ENCODE measurements at places on chromosomes 6 and 20.

DNA sequence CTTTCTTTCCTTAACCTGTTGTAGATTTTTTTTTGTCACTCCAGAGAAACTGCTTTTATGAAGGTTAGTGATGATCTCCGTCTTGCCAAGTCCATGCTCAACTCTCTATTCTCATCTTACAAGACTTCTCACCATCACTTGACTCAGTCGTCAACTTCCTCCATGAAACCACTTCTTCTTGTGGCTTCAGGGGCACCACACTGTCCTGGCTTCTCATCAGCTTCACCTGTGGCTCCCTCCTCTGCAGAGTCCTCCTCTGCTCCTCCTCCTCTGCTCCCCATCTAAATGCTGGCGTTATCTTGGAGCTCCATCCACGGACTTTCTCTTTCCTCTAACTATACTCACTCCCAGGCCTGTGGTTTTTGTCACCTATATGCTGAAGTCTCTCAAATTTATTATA is 187.5 kb downstream of the BACH2 start:
- DNase-seq: no peak

GRCh38 chr6:115363379-115363778 is 697.3 kb downstream of the FRK start:
- no peak for DNase-seq

- no peak for DNase-seq
Measured at GRCh38 chr6:140571145-140571544, 1196.7 kb upstream of the CITED2 start.

DNA sequence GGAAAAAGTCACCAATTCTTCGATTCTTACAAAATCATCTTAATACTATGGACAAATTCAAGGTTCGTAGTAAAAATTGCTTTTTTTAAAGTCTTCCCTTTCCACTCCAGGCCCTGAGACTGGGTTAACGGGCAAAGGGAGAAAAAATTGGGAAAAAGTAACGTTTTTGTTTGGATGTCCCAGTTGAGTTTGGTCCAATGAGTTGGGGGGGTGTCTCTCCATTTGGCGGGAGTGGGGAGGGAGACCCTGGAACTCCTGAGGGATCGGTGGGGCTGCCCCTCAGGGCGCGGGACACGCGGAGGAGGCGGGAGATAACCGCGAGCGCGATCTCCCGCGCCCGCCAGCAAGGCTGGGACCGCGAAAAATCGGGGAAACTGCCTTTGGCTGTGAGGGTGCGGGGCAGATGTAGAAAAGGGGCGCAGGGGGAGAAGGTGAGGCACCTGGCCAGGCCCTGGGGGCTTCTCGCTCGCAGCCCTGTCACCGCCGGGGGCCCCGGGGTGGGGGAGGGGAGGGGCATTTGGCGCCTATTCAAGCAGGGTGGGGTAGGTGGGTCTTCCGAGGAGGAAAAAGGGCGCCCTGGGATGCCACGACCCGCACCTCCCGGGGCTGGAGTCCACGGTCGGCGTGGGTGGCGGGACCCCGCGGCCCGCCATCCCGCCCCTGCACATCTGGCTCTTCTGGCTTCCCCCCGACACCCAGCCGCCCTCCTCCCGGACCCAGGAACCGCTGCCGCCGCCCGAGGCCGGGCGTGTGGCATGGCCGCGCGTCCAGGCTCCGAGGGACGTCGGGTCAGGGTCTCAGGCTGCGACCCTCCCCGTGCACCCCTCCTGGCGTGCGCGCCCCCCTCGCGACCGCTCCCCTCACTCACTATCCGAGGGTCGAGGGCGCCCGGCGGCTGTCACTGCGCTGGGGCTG is 595 bp downstream of the FBXO5 start:
- peak; percentile 48 for DNase-seq

- DNase-seq: no peak
Measured at GRCh38 chr6:139373928-139374356, 506 bp downstream of the CITED2 start.

DNA sequence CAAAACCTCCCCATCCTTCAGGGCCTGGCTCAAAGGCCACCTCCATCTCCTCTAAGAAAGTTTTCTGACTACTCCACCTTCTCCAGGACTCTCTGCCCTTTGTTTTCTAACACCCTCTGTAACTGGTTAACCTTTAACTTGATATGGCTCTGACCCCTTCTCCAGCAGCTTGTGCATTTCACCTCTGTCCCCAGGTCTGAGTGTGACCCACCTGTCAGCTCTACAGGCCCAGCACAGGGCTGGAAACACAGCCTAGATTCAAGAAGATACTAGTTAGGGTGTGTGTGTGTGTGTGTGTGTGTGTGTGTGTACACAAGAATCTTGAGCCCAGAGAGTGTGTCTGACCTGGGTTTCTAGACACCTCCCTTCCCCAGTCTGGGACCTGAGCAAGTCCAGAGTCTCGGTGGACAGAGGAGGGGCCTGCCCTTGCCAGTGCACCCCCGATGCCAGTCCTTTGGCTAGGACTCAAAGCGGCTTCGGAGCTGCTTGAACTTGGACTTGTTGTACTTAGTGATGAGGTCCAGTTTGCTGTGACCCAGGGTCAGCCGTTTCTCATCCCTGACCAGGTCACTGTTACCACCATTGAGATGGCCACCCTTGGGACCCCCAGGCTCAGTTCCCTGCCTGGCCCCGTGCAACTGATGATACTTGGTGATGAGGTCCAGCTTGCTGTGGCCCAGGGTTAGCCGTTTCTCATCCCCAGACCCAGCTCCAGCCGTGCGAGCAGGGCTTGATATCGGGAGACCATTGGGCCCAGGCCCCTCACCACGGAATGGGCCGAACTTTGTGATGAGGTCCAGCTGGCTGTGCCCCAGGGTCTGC is 1.7 kb upstream of the EIF6 start:
- DNase-seq: no peak

- DNase-seq: no peak
Measured at GRCh38 chr6:91718198-91718597, 1131.3 kb upstream of the MAP3K7 start.

GRCh38 chr6:35293681-35294080 is 3.9 kb upstream of the DEF6 start:
- DNase-seq: no peak

GRCh38 chr6:259316-259715 is 33.0 kb upstream of the DUSP22 start:
- DNase-seq: no peak

DNA sequence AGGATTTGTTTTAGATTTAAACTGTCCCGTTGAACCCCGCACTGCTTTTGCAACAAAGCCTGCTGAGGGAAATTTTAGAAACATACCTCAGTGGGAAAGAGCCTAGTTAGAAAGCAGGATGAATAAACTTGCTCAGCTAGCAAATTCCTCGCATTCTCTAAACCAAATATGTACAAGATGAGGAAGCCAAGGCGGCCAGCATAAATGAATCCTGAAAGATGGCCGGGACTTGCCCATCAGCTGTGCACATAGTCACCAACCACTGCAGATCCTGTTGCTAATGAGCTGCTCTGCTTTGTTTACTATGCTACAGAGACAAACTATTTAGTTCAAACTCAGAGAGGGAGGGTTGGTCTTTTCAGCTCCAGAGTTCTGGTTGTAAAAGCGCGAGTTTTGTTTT is 49.0 kb downstream of the TMEM170B start:
- DNase-seq: no peak

DNA sequence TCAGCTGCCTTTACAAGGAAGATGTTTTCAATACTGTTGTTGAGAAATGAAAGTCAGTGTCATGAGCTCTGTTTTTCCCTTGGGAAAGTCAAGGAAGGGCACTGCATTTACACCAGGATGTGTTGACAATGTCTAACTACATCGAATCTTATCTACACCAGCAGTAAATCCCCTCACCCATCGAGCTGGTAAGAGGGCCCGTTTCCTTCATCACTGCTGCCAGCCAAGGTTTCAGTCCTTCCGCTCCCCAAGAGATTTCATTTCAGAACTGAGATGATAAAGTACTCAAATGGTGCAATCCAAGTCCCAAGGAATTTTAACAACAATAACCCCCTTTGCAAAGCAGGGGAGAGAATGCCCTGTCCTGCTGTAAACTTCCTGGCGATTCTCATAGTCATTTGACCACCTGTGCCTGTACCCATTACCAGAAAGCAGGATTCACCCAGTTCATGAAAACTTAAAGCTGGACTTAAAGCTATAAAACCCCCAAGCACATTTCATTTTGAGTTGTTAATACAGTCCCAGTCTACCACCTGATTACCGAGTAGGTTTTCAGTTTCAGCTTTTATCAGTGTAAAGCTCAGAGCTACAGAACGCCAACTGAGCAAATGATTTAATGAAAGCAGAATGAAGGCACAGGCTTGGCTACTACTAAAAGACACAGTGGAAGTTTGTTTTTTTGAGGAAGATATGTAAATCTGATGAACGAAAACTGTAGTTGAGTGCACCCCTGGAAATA is 122.5 kb upstream of the TAB2 start:
- DNase-seq: no peak

- DNase-seq: peak; percentile 88
Measured at GRCh38 chr6:31356946-31357466, at the start of gene HLA-B. HLA-B (minus strand) TSS chr6:31357179; CDS start chr6:31357158, 21 bp downstream.

DNA sequence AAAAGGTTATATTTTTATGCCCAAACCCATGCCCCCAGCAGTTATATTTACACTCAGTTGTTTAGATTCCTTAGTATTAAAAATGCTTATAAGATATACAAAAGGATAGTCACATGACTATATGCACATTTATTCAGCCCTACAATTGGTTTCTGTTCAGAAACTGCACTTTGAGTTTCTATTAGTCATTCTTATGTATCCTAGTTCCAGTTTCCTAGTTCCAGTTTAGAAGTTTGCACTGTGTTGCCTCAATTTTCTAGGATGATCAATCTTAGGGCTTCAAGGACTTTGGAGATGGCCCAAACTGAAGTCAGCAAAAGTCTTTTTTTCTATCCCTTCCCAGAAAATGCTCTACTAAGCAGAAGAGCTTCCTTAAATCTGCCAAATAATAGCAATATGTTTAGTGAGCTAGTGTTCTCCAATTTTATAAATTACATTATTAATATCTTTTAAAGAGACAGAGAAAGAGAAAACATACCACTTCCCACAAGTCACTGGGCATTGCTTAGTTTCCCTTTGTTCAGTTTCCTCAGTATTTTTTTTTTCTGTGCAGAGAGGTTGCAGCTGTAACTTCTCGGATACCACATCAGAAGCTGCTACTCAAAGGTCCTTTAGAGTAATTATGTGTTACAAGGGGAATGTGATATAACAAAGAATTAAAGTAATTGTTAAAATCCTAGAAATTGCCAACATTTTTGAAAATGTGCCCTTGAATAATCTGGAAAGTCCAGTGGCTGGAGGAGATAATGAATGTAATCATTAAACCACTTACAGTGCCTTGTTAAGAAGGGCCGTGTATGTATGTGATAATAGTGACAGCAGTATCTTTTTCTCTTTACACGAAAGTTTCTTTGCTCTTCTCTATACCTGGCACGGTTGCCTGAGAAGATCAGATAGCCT is 138.8 kb downstream of the KHDRBS2 start:
- DNase-seq: no peak

GRCh38 chr6:15420959-15421438 is 175.1 kb downstream of the JARID2 start:
- DNase-seq: no peak

DNA sequence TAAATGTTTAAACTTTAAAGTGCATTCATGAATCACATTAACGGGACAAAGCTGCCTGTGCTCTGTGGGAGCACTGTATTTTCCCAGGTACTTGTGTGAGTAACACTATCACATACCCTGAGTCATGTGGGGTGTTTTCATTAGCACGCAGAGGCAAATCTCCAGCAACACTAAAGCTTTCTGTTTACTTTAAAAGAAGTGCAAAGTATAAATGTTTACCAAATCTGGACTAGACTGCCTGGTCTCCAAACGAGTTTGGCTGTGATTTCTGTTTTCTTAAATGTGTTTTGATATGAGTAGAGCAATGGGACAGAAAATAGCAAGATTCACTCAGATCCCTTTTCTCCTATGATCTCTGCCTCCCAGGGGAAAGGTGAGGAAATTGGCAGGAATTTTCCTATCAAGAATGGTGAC is 28.8 kb upstream of the RIPPLY2 start:
- DNase-seq: no peak

GRCh38 chr6:2216794-2217383 is 28.5 kb downstream of the GMDS start:
- DNase-seq: no peak

DNA sequence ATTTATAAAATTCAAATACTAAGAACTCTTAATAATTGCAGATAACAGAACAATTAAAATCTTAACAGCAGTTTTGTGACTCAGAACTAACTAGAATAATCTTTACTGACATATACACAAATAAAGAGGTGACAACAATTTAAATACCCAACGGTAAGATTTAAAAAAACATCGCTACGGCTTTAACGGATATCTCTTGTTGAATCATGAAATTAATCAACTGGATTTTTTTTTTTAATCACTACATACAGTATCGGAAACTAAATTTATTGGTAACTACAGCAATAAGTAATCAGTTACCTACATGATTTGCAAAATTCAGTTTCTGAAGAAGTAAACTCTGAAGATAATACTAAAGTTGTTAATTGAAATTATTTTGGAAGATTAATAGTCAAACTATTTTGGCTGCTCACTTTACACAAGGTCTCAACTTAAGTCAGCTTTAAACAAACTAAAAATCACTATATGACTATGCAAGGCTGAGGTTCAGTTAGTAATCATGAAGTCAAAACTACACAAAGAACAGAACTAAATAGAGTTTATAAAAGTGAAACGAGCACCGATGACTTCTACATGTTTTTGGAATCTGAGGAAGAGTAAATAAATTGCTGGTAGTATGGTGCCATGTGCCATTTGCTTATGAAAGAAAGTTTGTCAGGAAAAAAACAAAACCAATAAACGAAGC is 128.8 kb downstream of the HUS1B start:
- DNase-seq: no peak

- no peak for DNase-seq
Measured at GRCh38 chr20:60055740-60056139, 97.5 kb downstream of the CDH26 start.

- DNase-seq: no peak
Measured at GRCh38 chr6:96626759-96627364, 63.9 kb downstream of the FHL5 start.

DNA sequence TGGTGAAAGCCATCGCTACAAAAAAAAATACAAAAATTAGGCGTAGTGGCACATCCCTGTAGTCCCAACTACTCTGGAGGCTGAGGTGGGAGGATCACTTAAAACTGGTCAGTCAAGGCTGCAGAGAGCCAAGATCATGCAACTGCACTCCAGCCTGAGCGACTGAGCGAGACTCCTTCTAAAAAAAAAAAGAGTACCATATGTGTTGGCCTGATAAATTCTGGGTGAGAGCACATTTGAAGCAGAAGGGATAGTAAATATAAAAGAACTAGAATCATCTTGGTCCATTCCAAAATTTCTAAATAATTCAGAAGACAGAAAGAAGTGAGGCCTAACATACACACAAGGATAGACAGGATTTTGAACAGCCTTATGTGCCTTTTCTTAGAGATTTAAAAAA is 2.2 kb downstream of the IBTK start:
- DNase-seq: no peak
